Astrocyte of the cerebellum (primary cell): ENCODE measurements at places on chromosomes 2 and 18.

- DNase-seq = no peak
Observed at GRCh38 chr2:201965550-201965949, 68.1 kb upstream of the FZD7 start.

DNA sequence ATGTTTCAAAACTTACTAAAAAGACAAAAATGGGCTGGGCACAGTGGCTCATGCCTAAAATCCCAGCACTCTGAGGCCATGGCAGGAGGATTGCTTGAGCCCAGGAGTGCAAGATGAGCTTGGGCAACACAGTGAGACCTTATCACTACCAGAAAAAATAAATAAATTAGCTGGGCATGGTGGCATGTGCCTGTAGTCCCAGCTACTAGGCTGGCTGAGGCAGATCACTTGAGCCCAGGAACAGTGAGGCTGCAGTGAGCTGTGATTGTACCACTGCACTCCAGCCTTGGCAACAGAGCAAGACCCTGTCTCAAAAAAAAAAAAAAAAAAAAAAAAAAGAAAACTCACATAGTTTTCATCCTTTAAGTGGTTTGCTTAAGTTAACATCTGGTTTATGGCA lies 6.4 kb downstream of the TSPYL6 start:
- no peak for DNase-seq

DNA sequence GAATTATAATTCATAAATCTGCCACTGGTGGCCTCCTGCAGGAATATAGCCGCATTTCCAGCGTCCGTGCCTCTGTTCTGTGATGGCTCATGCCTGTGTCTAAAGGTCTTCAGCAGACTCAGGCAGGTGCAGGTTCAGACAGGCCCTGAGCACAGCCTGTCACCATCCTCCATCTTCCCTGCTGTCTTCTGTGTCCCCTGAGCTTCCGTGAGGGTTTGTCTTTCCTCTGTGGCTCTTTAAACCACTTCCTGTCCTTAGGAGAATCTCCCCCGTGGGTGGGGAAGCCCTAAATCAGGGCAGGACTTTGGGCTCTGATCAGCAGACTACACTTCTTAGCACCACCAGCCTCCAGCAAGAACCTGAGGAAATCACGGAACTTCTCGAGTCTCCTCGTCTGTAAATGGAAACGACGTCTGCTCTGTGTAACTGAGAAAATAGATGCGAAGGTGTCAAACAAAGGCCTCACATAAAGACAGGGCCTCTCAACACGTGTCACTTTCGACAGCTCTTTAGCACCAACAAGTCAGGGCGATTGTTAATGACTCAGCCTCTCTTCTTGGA lies 24.1 kb upstream of the NFATC1 start:
- DNase-seq = no peak

DNA sequence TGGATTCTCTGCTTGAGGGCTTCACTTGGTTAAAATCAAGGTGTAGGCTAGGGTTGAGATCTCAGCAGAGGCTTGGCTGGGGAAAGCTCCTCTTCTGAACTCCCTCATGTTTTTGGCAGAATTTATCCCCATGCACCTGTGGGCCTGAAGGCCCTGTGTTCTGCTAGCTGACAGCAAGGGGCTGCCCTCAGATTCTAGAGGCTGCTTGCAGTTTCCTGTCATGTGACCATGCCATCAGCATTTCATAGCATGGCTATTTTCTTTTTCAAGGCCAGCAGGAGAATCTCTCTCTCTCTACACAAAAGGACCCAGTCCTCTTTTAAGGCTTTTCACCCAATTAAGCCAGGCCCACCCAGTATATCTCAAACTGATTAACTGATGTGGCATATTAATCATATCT lies 514.8 kb upstream of the HNMT start:
- DNase-seq = no peak

DNA sequence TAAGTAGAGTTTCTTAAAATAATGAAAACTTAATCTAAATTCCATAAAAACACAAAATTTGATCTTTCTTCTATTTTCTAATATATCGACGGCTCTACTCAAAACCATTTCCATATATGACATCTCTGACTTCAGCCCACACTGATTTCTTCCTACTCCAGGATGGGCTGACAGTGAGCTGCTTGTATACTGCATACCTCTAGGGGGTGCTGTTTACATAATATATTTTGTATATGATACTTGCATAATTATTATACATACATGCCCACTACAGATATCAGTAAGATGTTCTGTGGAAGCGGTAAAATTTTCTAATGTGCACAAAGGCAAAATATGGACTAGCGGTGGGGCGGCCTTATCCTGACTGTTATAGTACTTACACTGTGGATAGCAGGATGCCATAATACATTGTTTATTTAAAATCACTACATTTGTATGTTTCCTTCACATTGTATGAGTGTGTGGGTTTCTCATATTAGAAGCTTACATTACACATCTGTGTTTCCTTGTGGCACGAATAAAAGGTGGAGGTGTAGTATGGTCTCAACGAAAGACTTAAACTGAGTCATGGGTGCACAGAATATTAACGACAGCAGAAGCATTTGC lies 66.1 kb upstream of the NXPH2 start:
- DNase-seq = no peak
